ENCODE measurements at places on chromosomes 1 and 21.

DNA sequence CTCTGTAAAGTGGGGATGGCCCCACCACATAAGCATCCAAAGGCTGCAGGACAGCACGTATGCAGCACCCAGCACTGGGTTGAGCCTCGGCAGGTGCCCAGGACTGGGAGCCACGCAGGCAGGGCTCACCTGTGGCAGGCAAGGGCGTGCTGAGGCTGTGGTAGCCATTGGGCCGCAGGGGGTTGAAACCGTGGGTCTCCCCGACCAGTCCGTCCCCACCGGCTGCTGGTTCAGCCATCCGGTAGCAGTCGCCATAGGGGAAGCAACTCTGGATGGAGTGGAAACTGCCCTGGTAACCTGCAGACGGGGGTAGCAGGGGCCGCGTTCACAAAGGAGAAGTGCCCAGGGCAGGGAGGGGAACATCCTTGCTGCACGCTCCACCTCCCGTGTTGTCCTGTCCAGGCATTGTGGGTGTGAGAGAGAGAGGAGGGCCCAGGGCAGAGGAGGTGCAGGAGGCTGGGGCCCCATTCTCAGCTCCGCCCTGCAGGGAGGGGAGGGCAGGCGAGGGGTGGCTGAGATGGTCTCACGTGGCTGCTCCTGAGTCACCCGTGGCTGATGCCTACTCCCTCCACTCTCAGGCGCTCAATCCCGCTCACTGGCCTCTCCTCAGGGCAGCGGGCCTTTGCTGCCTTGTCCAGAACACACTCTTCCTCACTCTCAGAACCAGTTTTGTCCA is 49.9 kb downstream of the DMRTB1 start:
- H3K27ac ChIP-seq = no peak overlapping the region
- H3K4me3 ChIP-seq = no peak overlapping the region
- no peaks in the 10 kb centered on the region for H3K36me3 ChIP-seq
- H3K27me3 ChIP-seq = peaks cover 81% of the 10 kb centered on the region
- H3K4me1 ChIP-seq = no peaks in the 10 kb centered on the region

- H3K27me3 ChIP-seq = no peaks in the 10 kb centered on the region
- H3K4me3 ChIP-seq = peak overlapping the region; percentile 46
- peak; percentile 49 for DNase-seq
- no peaks in the 10 kb centered on the region for H3K36me3 ChIP-seq
- peaks cover 30% of the 10 kb centered on the region for H3K4me1 ChIP-seq
Measured at GRCh38 chr1:38958967-38959366, 17.3 kb upstream of the RHBDL2 start.

DNA sequence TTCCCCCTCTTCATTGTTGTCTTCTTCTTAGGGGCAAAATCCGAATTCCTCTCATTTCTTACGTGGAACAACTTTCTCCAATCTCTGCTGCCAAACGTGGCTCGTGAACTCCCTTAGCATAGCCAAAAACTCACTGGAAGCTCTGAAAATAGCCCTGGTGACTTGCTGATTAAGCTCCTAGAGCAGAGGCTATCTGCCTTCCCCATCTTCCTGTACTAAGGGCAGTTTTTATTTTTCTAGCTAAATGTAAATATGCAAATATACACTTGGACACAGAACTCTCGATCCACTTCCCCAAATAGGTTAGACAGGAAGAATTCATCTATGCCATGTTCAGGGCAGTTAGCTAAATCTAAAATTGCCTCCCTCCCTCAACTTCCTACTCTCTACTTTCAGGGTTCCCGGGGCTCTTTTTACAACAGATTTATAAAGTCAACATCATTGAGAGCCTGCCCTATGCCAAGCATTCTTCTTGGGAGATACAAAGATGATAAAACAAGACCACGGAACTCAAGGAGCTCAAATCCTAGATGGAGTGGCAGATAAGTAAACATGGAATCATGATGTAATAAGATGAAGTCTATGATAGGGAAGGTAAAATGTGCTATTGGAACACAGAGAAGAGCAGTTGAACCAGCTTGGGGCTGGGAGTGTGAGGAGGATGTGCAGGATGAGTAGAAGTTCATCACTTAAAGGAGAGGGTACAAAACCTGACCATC is 59.4 kb upstream of the FMOD start:
- no peak overlapping the region for H3K4me3 ChIP-seq
- no peak overlapping the region for H3K27ac ChIP-seq
- H3K4me1 ChIP-seq = no peaks in the 10 kb centered on the region
- DNase-seq = no peak
- no peaks in the 10 kb centered on the region for H3K36me3 ChIP-seq

DNA sequence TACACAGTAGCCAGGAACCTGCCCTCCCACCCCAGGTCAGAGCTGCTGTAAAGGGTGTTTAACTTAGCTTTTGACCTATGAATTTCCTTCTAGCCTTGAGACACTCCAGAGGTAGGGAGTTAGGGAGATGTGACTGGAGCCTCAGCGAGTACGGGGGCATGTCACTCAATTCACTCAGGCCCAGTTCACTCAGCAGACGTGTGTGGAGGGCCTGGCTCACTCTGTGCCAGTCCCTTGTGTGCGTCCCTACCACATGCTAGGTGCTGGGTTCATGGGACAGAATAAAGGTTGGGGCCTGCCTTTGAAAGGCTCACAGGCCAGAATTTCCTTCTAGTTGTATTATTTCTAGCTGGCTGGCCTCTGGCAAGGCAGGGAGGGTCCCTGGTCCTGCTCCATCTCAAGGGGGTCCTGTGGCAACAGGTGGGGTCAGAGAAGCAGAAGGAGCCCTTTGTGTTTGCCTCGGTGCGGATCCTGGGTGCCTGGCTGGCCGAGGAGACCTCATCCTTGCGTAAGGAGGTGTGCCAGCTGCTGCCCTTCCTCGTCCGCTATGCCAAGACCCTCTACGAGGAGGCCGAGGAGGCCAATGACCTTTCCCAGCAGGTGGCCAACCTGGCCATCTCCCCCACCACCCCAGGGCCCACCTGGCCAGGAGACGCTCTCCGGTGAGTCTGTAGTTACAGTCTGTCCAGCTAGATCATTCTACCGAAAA is 4.5 kb downstream of the NCDN start:
- DNase-seq = no peak
- H3K36me3 ChIP-seq = peaks cover 37% of the 10 kb centered on the region
- H3K4me3 ChIP-seq = no peak overlapping the region
- H3K27me3 ChIP-seq = no peaks in the 10 kb centered on the region

Data from Calu3 (cell line).